Lower lobe of right lung (tissue), 2 donors: ENCODE measurements at places on chromosomes 5 and 9. TPM values are rescaled to one million over a fixed set of nuclear protein-coding genes. Genes with fewer than 3 reads are reported as not detected.

GRCh38 chr5:93452255-93452654, 128.8 kb downstream of the NR2F1-AS1 start:
- DNase-seq, result no peak
- no peaks in the 10 kb centered on the region for H3K4me1 ChIP-seq
- no peak overlapping the region for H3K27ac ChIP-seq

Gene SNCB
- not detected for total RNA-seq

- no peaks in the 10 kb centered on the region for H3K4me1 ChIP-seq
- no peak overlapping the region for H3K27ac ChIP-seq
- DNase-seq, result no peak
- no peak overlapping the region for H3K4me3 ChIP-seq
- no peaks in the 10 kb centered on the region for H3K27me3 ChIP-seq
Observed at GRCh38 chr5:132754947-132755346, 7.7 kb downstream of the CCNI2 start.

- H3K27ac ChIP-seq, result no peak overlapping the region
- H3K36me3 ChIP-seq, result peaks cover 42% of the 10 kb centered on the region
- DNase-seq, result no peak
- no peaks in the 10 kb centered on the region for H3K4me1 ChIP-seq
- no peak overlapping the region for H3K4me3 ChIP-seq
Observed at GRCh38 chr5:14286574-14287421, 143.7 kb downstream of the TRIO start.

DNA sequence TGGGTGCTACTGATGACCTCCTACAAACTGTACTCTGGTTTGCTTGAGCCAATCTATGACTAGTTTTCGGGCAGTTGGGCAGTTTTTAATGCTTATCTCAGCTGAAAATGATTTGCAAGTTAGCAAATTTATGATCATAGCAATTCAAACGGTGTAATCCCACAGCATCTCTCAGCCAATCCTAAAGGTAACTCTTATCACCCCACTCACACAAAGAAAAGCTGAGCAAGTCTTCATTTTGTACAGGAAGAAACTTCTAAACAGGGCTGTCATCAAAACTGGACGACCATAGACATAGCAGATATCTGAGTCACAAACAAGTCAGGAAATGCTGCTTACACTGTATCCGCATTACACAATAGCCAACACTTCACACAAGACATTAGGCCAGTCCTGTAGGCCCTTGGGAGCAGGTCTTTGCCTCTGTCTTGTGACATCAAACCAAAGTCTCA, 2.6 kb upstream of the ENC1 start:
- DNase-seq, result no peak
- H3K4me1 ChIP-seq, result peaks cover 49% of the 10 kb centered on the region
- H3K27me3 ChIP-seq, result no peaks in the 10 kb centered on the region
- H3K36me3 ChIP-seq, result no peaks in the 10 kb centered on the region
- no peak overlapping the region for H3K4me3 ChIP-seq

DNA sequence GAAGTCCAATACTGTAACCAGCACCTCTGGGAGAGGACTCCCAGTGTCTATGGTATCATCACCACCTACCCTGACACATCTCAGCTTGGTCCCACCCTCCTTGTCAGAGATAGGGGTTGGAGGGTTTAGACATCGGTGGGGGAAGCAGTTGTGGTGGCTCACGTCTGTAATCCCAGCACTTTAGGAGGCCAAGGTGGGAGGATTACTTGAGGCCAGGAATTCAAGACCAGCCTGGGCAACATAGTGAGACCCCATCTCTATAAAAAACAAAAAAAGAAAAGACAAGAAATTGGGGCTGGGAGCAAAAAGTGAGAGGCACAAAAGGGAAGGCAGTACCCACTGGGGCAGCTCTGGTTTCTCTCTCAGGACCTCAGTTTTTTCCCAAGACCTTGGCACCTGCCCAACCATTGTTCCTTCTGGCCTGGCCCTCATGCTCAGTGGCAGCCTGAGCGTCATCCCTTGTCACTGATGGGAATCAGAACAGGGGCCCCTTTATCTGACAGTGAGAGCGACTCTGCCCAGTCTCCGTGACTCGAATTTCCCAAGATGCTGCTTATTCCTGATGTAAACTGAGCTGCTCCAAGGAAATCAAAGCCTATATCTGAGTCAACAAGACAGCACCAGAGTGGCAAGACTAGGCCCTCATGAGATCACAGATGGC, 80.5 kb upstream of the HSPA9 start:
- no peaks in the 10 kb centered on the region for H3K36me3 ChIP-seq
- peaks cover 6% of the 10 kb centered on the region for H3K4me1 ChIP-seq
- no peak overlapping the region for H3K27ac ChIP-seq

GRCh38 chr5:93070938-93071337, 510.1 kb downstream of the NR2F1-AS1 start:
- H3K36me3 ChIP-seq, result no peaks in the 10 kb centered on the region
- no peak overlapping the region for H3K27ac ChIP-seq
- no peak overlapping the region for H3K4me3 ChIP-seq
- no peaks in the 10 kb centered on the region for H3K4me1 ChIP-seq

Gene CATSPER3
- 0.68 TPM for total RNA-seq

Gene CTNND2
- total RNA-seq, result 6.0 TPM

DNA sequence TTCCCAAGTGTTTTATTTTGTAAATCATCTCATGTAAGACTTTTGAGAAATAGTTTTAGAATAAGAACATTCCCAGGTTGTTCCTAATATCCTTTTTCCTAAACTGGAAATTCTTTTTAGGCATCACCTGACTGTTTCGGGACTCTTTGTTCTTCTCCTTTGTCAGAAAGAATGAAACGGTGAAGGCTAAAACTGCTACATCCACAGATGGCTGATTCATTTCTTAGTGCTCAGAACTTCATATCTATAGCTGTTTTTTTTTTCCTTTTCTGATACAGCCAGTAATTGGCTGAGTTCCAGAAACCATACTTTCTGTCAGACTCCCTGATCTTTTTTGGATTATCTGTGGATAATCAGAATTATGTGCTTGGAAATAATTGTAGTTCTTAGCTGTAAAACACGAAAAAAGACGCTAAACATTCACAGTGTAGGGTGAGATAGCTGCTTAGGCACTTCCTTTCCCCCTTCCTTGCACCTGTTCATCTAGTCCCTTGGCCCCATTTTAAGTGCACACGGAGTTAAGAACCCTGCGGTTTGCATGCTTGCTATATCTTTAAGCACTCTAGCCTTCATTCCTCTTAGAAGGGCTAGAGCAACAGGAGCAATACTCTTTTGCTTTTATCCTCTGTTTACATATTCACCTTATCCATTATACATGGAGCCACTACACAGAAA, 283.9 kb downstream of the PJA2 start:
- no peak overlapping the region for H3K27ac ChIP-seq
- H3K4me3 ChIP-seq, result no peak overlapping the region
- DNase-seq, result no peak
- no peaks in the 10 kb centered on the region for H3K27me3 ChIP-seq

DNA sequence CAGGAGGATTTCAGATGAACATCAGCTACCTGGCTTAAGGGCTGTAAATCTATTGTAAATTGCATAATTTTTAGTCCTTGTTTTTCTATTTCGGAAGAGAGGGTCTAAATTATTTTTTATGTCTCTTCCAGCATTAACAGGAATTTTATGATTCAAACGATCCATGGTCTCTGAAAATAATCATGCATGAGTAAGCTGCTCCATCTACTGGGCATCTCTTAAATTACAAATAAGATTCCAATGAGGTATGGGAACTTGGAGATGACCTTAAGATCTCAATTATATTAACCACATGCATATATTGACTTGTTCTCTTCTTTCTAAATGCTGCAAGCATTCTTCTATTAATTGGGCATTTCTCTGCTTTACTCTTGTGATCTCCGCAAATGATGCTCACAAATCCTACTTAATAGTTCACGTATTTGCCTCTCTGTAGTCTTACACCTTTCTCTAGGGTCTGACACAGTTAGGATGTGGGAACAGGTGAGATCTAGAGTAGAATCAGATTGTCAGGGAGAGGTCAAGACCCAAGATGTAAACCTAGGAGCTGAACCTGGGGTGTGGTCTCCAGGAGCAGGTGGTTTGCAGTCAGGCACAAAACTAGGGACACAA, 86.9 kb downstream of the NUDT12 start:
- no peak overlapping the region for H3K27ac ChIP-seq
- H3K4me3 ChIP-seq, result no peak overlapping the region
- no peaks in the 10 kb centered on the region for H3K4me1 ChIP-seq
- no peak for DNase-seq

Gene PAX5
- total RNA-seq, result 0.18 TPM

Gene PRSS3
- 0.65 TPM for total RNA-seq

- no peak for DNase-seq
- no peak overlapping the region for H3K27ac ChIP-seq
- H3K36me3 ChIP-seq, result no peaks in the 10 kb centered on the region
- no peaks in the 10 kb centered on the region for H3K4me1 ChIP-seq
- no peaks in the 10 kb centered on the region for H3K27me3 ChIP-seq
Observed at GRCh38 chr5:33487236-33487635, 46.5 kb downstream of the TARS1 start.

Gene ACTL7B
- not detected for total RNA-seq

Gene DNM1
- total RNA-seq, result 8.8 TPM

Gene LCN6
- 2.9 TPM for total RNA-seq

Gene PCDHB5
- 1.8 TPM for total RNA-seq

Gene PCDHGA8
- total RNA-seq, result 1.5 TPM

- no peak overlapping the region for H3K4me3 ChIP-seq
- H3K27ac ChIP-seq, result no peak overlapping the region
Observed at GRCh38 chr5:11851965-11852716, 52.1 kb downstream of the CTNND2 start.

GRCh38 chr5:55518831-55519390, 15.9 kb downstream of the PLPP1 start:
- no peak overlapping the region for H3K27ac ChIP-seq
- H3K4me1 ChIP-seq, result peaks cover 13% of the 10 kb centered on the region
- no peak overlapping the region for H3K4me3 ChIP-seq

- H3K4me1 ChIP-seq, result no peaks in the 10 kb centered on the region
- H3K27ac ChIP-seq, result no peak overlapping the region
- peaks cover 6% of the 10 kb centered on the region for H3K27me3 ChIP-seq
- no peaks in the 10 kb centered on the region for H3K36me3 ChIP-seq
- no peak for DNase-seq
- H3K4me3 ChIP-seq, result no peak overlapping the region
Observed at GRCh38 chr5:6496207-6496584, 47.5 kb downstream of the UBE2QL1 start.

GRCh38 chr9:107342476-107343161, 59.5 kb downstream of the RAD23B start:
- no peak overlapping the region for H3K27ac ChIP-seq
- DNase-seq, result no peak
- H3K27me3 ChIP-seq, result no peaks in the 10 kb centered on the region
- H3K4me3 ChIP-seq, result no peak overlapping the region

Gene ECSCR
- 48.8 TPM for total RNA-seq

- H3K27me3 ChIP-seq, result no peaks in the 10 kb centered on the region
- H3K4me1 ChIP-seq, result peaks cover 4% of the 10 kb centered on the region
- no peak for DNase-seq
- H3K27ac ChIP-seq, result no peak overlapping the region
- H3K36me3 ChIP-seq, result no peaks in the 10 kb centered on the region
Observed at GRCh38 chr9:2493109-2493508, 128.5 kb upstream of the VLDLR start.

GRCh38 chr9:114722937-114723620, 41.1 kb upstream of the TEX48 start:
- no peak overlapping the region for H3K4me3 ChIP-seq
- no peak for DNase-seq
- H3K27me3 ChIP-seq, result peaks cover 6% of the 10 kb centered on the region
- no peaks in the 10 kb centered on the region for H3K36me3 ChIP-seq
- no peaks in the 10 kb centered on the region for H3K4me1 ChIP-seq

DNA sequence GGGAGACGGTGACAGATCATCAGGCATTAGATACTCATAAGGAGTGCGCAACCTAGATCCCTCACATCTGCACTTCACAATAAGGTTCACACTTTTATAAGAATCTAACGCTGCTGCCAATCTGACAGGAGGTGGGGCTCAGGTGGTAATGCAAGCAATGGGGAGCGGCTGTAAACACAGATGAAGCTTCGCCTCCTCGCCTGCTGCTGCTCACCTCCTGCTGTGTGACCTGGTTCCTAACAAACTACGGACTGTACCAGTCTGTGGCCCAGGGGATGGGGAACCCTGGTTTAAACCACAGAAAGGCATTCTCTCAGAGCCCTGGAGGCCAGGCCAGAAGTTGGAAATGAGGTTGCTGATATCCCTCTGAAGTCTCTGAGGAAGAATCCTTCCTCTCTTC, 323.6 kb downstream of the DRD1 start:
- H3K4me1 ChIP-seq, result no peaks in the 10 kb centered on the region
- H3K4me3 ChIP-seq, result no peak overlapping the region
- DNase-seq, result no peak
- H3K27ac ChIP-seq, result no peak overlapping the region
- H3K27me3 ChIP-seq, result no peaks in the 10 kb centered on the region

DNA sequence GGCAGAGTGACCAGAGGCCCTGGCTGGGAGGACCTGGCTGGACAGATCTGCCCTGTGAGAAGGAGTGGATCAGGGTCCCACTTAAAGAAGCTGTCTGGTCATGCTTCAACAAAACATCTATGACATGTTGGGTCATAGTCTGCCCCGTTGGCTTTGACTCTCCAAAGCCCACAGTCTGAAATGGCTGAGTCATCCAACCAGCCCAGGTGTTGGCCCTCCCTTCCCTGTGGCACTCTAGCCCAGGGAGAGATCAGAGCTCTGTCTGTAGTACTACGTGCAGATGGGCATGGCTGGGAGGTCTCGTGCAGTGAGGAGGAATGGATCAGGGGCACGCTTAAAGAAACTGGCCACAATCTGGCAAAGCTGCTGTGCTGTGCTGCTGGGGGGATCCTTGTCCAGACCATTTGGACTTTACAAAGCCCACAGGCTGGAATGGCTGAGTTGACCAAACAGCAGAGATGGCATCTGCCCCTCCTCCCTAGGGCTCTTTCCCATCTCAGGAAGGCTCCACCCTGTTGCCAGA, 206.1 kb downstream of the TUSC1 start:
- H3K4me3 ChIP-seq, result no peak overlapping the region
- no peak overlapping the region for H3K27ac ChIP-seq
- H3K36me3 ChIP-seq, result no peaks in the 10 kb centered on the region
- H3K27me3 ChIP-seq, result no peaks in the 10 kb centered on the region
- no peak for DNase-seq
- no peaks in the 10 kb centered on the region for H3K4me1 ChIP-seq

DNA sequence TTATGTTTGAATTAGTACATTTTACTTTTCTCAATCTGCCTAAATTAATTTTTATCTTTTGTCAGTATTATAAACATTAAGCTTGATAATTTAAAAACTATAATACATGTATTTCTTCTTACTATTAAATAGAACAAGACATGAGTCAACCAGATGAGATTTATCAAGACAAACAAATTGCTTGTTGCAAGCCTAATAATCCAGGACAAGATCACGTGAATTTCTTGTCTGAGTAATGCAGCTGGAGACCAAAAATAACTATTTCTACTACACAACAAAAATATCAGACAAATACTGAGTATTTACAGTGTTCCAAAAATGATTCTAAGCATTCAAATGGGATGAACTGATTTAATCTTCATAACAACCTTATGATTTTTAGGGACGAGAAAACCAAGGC, 339.1 kb upstream of the PRR16 start:
- no peak for DNase-seq
- H3K27me3 ChIP-seq, result no peaks in the 10 kb centered on the region
- no peak overlapping the region for H3K4me3 ChIP-seq
- H3K4me1 ChIP-seq, result no peaks in the 10 kb centered on the region
- H3K36me3 ChIP-seq, result no peaks in the 10 kb centered on the region

Gene PKD2L2
- total RNA-seq, result not detected
